ENCODE measurements at places on chromosomes 12 and 14. TPM values are rescaled to one million over a fixed set of nuclear protein-coding genes. Genes with fewer than 3 reads are reported as not detected.
A peak's percentile ranks its signal among the peaks of the same experiment; 100 is the strongest.

GRCh38 chr14:89844508-89844907, 110.0 kb downstream of the EFCAB11 start:
- no peak overlapping the region for H3K27ac ChIP-seq
- no peaks in the 10 kb centered on the region for H3K36me3 ChIP-seq
- H3K27me3 ChIP-seq, result no peaks in the 10 kb centered on the region
- no peak overlapping the region for H3K4me3 ChIP-seq
- no peaks in the 10 kb centered on the region for H3K4me1 ChIP-seq

GRCh38 chr12:57272337-57273151, 21.6 kb upstream of the STAC3 start:
- H3K4me1 ChIP-seq, result peaks cover 13% of the 10 kb centered on the region
- H3K4me3 ChIP-seq, result no peak overlapping the region
- peak; percentile 59 for DNase-seq
- peaks cover 26% of the 10 kb centered on the region for H3K36me3 ChIP-seq
- peak overlapping the region; percentile 36 for H3K27ac ChIP-seq

- no peaks in the 10 kb centered on the region for H3K4me1 ChIP-seq
- H3K4me3 ChIP-seq, result no peak overlapping the region
These were observed 1486.2 kb upstream of the SEL1L start for GRCh38 chr14:83019744-83020414.

DNA sequence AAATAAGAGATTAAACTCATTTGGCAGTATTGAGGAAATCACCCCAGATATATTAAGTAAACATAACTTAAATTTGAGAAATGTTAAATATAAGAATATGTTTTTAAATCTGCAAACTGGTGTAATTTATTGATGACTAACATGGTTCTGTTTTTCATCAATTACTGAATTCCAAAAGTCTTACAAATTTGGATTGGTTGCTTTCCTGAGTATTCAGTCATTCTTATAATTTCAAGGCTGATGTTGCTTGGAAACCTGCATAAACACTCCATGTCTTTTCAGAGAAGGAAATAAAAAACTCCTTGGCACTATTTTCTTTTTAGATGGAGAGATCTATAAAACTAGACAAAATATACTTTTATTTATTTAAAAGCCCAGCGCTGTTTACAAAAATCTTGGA, 71.7 kb downstream of the NOVA1 start:
- H3K27me3 ChIP-seq, result no peaks in the 10 kb centered on the region
- no peaks in the 10 kb centered on the region for H3K4me1 ChIP-seq
- DNase-seq, result no peak
- H3K36me3 ChIP-seq, result no peaks in the 10 kb centered on the region
- no peak overlapping the region for H3K27ac ChIP-seq

Gene CAPZA3
- not detected for total RNA-seq

Gene SERPINA9
- not detected for total RNA-seq

Measured in thyroid gland (tissue), 4 donors.